ENCODE measurements at places on chromosomes 13 and 19. TPM values are rescaled to one million over a fixed set of nuclear protein-coding genes. Genes with fewer than 3 reads are reported as not detected.

The ADGRE1 gene
- 10.0 TPM for total RNA-seq

The S1PR4 gene
- total RNA-seq: 231 TPM

The FGF22 gene
- 1.8 TPM for total RNA-seq

The ZGLP1 gene
- total RNA-seq: 7.1 TPM

The ZFP14 gene
- total RNA-seq: 20.7 TPM

The HCN2 gene
- 2.5 TPM for total RNA-seq

The ZNF99 gene
- not detected for total RNA-seq

The CYP4F11 gene
- total RNA-seq: not detected

The PCDH9 gene
- 0.08 TPM for total RNA-seq

The KLK14 gene
- 1.1 TPM for total RNA-seq

The GDF15 gene
- 1.2 TPM for total RNA-seq

The KRTDAP gene
- not detected for total RNA-seq

The PBX4 gene
- total RNA-seq: 46.5 TPM

The MCF2L gene
- 17.5 TPM for total RNA-seq

The CEACAM7 gene
- total RNA-seq: not detected

The NUP58 gene
- 42.9 TPM for total RNA-seq

The SIGLECL1 gene
- not detected for total RNA-seq

The CABP5 gene
- not detected for total RNA-seq

The NAPSA gene
- 4.8 TPM for total RNA-seq

The TINCR gene
- total RNA-seq: 1.4 TPM

The GPR12 gene
- not detected for total RNA-seq

The SLITRK1 gene
- total RNA-seq: not detected

The GZMM gene
- 25.5 TPM for total RNA-seq

The EXOC3L2 gene
- not detected for total RNA-seq
